ENCODE measurements at places on chromosomes 2 and 18.
A peak's percentile ranks its signal among the peaks of the same experiment; 100 is the strongest.

GRCh38 chr2:236352761-236353593 is 88.8 kb upstream of the ASB18 start:
- no peak for DNase-seq

DNA sequence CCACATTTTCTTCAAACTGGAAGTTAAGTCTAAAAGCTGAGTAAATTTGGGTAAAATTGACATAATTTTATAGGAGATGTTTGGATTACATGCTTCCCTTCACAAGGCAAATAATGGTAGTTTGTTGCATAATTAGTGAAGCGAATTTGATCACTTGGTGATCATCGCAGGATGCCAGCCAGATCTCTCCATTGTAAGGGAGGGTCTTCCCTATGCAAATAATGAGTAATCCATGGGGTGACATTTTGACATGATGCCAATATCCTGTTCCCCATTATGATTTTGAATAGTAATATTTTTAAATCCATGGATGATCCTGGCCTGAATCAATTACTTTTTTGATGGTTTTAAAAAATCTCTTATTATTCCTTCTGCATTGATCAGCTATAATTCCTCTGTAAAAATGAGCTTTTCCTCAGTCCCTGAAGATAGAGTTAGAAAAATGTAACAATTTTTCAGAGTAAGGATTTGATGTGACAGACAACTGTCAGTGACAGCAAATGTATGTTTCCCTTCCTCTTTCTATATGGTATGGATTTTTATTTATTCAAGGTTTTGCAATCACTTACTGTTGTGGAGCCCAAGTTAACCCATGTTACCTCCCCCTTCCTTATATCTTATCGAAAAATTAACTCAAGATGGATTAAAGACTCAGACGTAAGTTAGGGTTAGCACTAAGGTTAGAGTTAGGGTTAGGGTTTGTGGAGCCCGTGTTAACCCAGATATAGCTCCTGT is 21.4 kb downstream of the CCL20 start:
- DNase-seq = no peak

DNA sequence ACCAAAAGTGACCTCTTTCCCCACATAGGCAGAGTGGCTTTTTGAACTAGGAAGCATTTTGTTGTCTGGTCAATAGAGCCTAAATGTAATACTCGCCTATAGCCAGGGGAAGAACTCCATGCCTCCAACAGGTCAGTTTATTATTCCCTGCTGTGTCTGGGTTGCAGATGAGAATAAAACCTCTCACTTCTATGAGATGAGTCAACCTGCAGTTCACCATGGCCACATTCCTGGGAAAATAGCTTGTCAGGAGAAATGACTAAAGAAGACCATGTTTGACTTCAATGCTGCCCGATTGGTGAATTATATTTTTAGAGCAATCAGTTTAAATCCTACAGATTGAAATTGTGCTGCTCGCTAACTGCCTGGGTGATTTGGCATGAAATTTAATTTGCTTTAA is 46.7 kb upstream of the LRRTM1 start:
- no peak for DNase-seq

DNA sequence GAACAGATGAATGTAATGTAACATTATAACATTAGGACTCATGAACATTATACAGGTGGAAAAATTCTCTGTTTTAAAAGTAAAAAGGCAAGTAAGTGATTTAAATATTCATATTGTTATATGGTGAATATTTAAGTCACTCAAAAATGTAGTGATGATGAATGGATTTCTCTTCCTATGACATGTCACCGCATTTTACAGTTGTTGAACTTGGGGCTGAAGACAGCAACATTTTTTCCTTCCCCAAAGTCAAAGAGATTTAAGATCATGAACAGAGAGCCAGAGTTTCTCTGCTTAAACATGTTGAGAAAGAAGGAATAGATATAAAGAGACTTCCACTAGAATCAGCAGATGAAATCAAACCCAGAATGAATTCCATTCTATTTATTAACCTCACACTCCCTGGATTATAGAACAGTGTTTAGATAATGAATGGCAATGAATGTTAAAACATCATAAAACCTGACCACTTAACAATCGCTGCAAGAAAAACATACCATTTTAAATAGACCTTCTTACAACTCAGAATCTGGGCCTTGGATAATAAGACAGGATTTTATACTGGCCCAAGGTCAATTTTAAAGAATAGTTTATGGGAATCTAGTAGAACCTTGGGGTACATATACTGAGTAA is 163.6 kb upstream of the SIX2 start:
- no peak for DNase-seq

- DNase-seq = no peak
These were observed 147.9 kb downstream of the MGAT5 start for GRCh38 chr2:134401789-134402188.

DNA sequence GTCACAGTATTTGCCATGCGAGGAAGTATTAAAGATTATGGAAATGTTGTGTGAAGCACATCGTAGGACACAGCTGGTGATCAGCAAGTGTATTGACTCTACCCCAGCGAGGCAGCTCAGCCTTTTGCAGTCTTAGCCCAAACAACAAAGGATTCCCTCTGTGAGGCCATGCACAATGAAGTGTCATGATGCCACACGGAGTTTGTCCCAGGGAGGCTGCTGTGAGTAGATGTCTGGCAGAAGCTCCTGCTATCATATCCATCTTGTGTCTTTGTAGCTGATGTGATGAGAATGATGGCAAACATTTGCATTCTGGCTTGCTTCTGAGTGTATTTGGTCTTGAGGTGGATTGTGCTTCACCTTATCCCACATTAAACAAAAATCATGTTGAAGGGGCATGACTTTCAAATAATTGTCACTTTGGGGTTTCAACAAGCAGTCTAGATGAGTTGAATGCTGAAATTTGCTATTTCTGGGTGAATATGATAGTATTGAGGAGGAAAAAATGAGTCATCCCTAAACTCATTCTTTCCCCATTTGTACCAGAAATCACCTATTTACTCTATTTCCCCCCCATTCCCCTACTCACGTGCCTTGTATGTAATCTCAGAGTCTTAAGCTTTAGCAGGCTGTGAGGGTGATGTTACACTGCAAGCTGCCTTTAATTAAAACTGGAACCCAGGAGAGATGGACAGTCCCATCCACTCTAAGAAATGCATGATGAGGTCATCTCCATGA is 273.5 kb downstream of the RNF144A start:
- DNase-seq = no peak

- DNase-seq = no peak
These were observed 81.0 kb downstream of the KLHL29 start for GRCh38 chr2:23465936-23466335.

DNA sequence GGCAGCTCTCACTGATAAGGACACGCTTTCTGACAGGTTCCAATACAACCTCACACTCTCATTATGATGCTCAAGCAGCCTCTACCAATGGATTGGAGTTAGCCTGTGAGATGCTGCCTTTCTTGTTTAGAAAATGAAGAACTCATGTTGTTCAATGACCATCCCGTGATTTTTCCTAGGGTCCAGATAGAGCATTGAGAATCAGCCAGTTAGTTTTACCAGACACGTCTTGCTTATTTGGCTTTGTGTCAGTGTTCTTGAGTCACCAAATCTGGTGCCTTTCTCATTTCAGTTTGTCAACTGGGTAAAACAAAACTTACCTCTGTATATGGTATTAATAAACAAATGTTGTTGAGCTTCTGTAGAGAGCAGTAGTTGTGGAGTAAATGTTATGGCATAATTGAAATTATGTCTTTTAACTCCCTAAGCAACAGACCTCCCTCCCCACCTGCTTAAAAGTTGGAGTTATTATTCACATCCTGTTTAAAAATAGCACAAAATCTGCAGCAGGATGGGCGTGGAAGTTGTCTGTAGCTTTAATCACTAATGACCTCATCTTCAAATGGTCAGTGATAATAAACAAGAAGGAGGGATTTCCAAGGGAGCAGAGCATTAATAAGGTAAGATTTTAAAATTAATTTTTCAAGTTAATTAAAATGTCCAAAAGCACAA is 167.3 kb downstream of the HRH4 start:
- DNase-seq = no peak

GRCh38 chr2:127043367-127044164 is 63.4 kb downstream of the BIN1 start:
- DNase-seq = no peak

GRCh38 chr18:10022365-10022764 is 108.5 kb downstream of the VAPA start:
- no peak for DNase-seq

DNA sequence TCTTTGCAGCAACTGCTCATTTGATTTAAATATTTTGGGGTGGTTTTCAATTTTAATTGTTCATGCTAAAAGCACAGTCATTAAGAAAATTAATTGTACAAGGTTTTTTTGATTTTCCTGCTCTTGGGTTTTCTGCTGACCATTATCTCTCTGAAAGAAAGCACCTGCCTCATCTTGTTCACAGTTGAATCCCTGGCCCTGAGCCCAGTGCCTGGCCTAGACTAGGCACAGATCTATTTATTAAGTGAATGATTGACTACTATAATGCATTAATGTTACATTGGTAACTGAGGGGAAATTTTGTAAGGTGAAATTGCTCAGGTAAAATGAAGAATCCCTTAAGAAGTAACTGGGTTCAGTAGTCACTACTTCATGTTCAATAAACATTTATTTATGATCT is 22.0 kb downstream of the IL1RL2 start:
- DNase-seq = peak; percentile 58

GRCh38 chr2:232537079-232537478 is 2.4 kb upstream of the CHRNG start:
- DNase-seq = no peak

GRCh38 chr2:196601430-196602306 is 37.8 kb upstream of the CCDC150 start:
- no peak for DNase-seq

DNA sequence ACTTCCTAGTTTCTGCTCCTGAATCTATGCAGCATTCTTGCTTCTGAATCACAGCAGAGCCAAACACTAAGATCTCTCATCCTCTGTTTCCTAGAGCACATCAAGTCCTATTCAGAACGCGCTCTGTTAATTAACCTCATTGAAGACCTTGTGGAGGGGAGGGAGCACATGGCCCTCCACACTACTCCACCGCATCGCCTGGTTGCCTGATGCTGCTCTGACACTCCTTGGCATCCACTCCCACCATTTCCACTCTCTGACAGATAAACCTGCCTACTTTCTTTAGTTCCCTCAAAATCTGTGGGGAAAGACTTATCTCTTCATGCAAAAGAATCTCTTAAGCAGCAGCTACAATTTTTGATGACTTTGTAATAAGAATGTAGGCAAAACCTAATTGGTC is 802.3 kb upstream of the GYPC start:
- no peak for DNase-seq

GRCh38 chr2:23925702-23926289 is 1.1 kb downstream of the ATAD2B start:
- peak; percentile 59 for DNase-seq

DNA sequence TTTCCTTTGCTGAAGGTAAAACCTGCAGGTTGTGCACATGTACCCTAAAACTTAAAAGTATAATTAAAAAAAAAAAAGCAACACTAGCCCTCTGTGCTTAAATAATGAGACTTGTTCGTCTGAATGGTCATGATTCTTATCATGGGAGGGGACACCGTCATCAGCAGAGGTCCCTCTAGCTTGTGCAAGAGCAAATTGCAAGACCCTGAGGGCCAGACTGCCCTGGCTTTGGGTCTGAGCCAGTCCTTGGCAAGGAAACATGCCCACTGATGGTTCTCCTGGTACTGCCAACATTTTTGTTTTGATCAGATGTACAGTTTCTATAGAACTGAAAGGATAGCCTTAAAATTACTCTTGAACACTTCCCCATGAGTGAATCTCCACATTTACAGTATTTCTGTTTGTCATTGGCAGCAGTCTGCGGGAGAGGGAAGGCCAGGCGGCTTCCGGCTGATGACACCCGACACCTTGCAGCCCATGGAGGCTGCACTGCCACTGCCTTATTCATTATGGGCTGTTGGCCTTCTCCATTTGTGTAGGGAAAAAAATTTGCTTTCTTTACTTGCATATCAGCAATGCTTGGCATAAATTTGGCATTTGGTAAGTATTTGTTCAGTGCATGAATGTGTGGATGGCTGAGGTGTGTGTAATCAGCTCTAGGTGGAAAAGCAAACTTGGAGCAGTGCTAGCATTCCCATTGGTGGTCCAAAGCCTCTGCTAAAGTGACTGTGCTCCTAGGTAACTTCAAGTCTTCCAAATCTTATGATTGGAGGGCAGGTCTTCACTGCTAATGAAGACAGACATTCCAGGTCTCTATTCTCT is 161.6 kb upstream of the ALKAL2 start:
- DNase-seq = no peak

- DNase-seq = no peak
These were observed 48.7 kb downstream of the ATIC start for GRCh38 chr2:215360596-215360995.

GRCh38 chr2:78245394-78246135 is 723.4 kb upstream of the LRRTM4 start:
- no peak for DNase-seq

DNA sequence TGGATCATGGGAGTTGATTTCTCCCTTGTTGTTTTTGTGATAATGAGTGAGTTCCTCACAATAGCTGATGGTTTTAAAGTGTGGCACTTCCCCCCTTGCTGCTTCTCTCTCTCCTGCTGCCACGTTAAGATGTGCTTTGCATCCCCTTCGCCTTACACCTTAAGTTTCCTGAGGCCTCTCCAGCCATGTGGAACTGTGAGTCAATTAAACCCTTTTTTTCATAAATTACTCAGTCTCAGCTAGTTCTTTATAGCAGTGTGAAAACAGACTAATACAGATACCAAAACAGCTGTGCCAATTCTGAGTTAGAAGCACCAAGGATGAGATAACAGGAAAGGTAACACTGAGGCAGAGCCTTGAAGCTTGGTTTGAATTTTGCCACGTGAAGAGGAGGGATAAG is 44.7 kb downstream of the ITSN2 start:
- no peak for DNase-seq

DNA sequence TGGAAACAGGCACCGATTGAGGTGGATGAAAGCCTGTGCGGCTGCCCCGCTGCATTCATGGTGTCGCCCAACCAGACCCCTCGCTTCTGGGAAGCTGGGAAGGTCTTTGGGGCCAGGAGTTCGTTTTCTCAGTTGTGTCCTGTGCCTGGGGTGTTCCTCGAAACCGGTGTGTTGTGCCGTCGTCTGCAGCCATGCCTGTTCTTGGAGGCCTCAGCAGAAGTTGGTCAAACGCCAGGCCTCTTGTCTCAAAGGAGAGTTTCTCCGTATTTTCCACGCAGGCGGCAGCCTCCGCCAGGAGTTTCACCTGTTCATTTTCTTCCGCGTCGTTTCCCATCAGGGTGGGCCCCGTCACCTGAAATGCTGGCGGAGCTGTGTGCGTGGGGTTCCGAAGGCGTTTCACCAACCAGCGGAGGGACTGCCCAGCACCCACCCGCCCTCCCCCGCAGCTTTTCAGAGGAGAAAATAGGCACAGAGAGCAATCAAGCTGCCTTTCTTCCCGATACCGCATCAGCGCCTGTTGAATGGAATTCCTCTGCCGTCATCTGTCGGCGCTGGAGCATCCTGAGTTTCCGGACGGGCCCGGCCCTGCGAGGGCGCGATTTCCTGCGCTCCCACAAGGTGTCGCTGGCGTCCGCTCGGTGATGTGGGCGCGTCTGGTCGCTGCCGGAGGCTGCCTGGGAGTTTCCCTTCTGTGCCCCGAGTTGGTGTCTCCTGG is 17.0 kb upstream of the NFATC1 start:
- peak; percentile 79 for DNase-seq
